Stimulated activated CD4-positive, alpha-beta T cell treated with anti-CD3 and anti-CD28 coated beads, Interleukin-12 subunit alpha, Interleukin-12 subunit beta, amount 100 ng/mL, for 24 hours (primary cell): ENCODE measurements at places on chromosomes 3 and 15.

DNA sequence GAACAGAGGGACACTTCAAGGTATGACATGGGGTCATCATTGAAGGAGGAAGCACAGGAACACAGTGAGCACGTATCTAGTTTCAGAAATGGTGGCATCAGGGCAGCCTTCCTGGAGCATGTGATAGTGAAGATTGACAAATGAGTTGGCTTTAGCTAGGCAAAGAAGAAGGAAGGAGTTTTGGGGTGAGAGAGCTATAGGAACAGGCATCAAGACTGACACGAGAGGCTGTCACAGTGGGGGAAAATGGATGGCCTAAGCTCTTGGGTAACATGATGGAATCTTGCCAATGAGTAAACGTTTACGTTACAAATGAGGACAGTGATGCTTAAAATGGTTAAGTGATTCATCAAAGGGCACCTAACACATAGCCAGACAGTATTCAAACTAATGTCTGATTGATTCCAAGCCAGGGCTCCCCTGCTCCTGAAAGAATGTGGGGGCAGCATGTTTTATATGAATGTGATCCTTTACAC lies 23.1 kb upstream of the GPR171 start:
- DNase-seq: no peak

- DNase-seq: no peak
Observed at GRCh38 chr3:34361921-34362320, 563.5 kb downstream of the PDCD6IP start.

DNA sequence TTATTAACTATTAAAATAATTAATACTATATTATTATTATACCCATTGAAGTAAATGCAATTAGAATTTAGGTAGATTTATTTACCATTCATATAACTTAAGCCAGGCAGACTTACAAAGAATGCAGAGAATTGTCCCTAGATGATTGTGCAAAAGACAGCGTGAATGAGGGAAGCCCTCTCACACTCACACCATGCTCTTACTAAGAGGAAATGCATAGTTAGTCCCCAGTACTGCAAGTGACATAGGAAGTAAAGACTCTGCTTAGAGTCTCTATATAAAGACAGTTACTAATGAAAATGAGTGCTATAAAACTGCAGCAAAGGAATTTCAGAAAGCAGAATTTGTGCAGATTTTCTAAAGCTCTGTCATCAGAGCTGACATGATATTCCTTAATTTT lies 270.4 kb downstream of the ZBBX start:
- DNase-seq: no peak

- no peak for DNase-seq
Observed at GRCh38 chr3:16888356-16888755, 3.6 kb downstream of the PLCL2 start.

- DNase-seq: no peak
Observed at GRCh38 chr3:188943591-188943990, 228.2 kb upstream of the TPRG1 start.

GRCh38 chr3:158167737-158168557 lies 58.1 kb downstream of the RSRC1 start:
- no peak for DNase-seq

GRCh38 chr3:149555927-149556326 lies 81.4 kb downstream of the TM4SF4 start:
- no peak for DNase-seq

DNA sequence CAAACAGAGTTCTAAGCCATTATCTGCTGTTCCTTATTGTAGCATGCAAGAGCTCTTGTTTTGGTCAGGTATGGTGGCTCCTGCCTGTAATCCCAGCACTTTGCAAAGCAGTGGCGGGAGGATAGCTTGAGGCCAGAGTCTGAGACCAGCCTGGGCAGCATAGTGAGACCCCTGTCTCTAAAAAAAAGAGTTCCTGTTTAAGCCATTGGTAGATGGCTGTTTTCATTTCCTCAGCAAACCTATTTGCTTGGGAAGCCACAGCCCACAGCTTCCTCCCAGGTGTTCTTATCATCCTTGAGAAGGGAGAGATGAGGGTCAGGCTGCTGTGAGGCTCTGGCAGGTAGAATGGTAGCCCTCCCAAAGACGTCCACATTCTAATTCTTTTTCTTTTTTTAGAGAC lies 24.4 kb upstream of the FAM81A start:
- DNase-seq: no peak

- DNase-seq: no peak
Observed at GRCh38 chr15:67479781-67480505, 41.0 kb upstream of the C15orf61 start.

GRCh38 chr3:171614318-171614921 lies 154.2 kb upstream of the TNIK start:
- DNase-seq: peak; percentile 8

DNA sequence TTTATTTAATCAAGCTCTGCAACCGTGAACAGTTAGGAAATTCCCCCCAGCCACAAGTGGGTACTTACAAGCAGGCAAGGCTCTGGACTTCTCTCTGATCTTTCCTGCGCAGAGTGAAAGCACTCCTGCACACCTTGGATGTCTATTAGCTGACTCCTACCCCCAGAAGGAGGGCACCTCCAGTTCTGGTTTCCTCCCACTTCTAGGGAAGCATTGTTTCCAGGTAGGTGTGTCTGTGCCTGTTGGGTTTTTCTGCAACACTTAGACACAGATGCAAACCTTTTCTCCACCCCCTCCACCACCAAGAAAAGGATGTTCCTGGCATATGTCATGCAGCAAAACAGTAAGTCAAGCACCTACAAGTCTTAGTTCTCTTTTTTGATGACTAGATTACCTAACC lies at the start of gene ZBED2:
Gene ZBED2 (minus strand): TSS at position 115 of the 400 bp plus-strand sequence. CDS start 1,145 bp downstream, outside the sequence.
- DNase-seq: no peak

DNA sequence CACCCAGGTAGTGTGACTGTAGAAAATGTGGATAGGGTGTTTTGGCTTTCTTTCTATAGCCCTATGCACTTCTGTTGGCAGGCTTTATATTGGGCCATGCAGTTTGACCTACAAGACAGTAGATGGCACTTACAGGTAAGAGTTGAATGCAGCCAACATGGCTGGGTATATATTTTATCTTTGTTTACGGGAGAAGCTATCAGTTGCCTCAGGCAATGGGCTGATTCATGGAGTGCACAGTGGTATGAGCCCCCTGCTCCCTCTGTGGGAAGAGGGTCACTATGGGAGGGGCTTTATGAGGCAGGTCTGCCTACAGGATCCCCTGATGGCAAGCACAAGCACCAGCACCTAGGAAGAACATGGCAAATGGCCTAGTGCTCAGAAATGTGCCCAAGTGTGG lies 301.2 kb upstream of the CDIN1 start:
- no peak for DNase-seq

- no peak for DNase-seq
Observed at GRCh38 chr3:25781145-25781757, 2.0 kb downstream of the NGLY1 start.

DNA sequence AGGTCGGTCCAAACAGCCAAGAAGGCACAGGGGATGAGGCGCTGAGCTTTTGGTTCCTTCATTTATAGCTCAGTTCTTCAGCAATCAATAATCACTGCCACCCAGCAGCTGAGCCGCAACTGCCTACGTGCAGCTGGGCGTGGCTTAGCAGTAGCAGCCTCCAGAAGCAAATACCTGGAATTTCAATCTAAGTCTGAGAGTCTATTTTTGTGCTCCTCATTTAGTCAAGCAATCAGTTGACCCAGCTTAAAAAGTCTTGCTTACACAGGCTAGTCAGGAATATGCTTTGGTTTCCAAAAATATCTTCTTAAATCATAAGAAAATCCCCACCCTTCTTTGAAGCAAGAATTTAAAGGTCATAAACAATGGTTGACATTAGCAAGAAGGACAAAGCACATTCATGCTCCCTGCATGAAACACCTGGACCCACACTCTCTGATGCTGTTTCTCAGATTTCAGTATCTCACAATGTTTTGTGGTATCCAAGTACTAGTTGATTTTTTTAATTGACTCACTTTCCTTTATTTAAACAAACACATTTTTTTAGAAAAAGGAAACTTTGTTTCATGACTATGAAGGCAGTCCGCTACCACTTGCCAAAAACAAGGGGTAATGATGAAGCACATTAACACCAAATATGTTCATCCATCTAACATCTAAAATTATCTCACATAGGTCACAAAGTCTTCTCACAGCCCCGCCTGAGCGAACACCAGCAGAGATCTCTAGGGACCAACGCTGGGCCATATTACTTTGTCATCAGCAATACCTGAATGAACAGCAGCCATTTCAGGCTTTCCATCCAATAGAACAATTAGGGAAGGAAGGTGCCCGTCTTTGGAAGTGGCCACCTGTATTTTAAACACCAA lies 106.1 kb downstream of the OXNAD1 start:
- no peak for DNase-seq

GRCh38 chr3:85007195-85008094 lies 48.7 kb downstream of the CADM2 start:
- DNase-seq: no peak

GRCh38 chr15:32718821-32719716 lies 1.3 kb downstream of the GREM1 start:
- DNase-seq: no peak

DNA sequence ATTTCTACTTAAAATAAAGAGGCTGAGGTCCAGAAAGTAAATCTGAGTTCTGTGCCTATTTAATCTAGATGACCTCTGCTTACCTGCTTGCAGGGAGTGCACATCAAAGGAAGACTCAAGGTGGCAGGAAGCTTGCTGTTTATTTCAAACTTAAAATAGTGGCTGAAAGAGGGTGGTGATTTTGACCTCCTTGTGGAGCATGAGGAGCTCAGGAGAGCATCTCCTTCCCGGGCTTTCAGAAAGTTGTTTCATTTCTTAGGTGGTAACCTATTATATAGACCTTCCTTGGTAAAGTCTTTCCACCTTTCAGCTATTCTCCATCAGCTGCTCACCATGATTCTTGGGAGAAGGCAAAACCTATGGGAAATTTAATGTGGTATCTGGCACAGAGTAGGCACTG lies 494 bp downstream of the GCSAM start:
- DNase-seq: no peak

DNA sequence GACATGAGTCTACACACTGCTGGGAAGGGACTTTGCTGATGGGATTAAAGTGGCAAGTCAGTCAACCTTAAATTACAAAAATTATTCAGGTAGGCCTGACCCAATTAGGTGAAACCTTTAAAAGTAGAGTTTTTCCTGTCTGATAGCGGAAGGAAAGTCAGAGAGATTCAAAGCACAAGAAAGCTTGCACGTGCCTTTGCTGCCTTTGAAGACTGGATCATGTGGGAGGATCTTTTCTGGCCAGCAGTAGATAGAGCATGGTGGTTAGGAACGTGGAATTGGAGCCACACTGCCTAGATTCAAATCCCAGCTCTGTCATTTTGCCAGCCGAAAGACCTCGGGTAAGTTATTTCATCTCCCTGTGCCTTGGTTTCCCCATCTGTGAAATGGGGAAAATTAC lies 265.8 kb upstream of the PROK2 start:
- no peak for DNase-seq

DNA sequence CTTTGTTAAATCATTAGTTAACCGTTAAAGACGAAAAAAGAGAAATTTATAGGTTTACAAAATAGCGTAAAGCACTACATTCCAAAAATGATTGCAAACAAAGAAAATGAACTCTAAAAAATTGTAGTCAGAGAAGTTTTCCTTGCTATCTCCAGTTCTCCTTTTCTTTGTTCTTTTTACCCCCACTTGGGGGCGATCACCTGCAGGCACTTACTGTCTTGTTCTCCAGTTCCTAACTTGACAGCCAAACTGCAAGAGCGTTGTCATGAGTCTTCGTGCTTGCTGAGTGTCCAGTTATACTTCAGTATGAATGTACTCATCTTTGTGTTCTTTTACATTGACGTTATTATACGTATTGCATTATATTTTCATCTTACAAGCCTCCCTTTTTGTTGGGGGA lies 54.5 kb downstream of the CHD2 start:
- DNase-seq: no peak

- DNase-seq: no peak
Observed at GRCh38 chr3:164460851-164461250, 617.4 kb downstream of the SI start.

- DNase-seq: no peak
Observed at GRCh38 chr15:40776537-40777141, 6.9 kb downstream of the C15orf62 start.

DNA sequence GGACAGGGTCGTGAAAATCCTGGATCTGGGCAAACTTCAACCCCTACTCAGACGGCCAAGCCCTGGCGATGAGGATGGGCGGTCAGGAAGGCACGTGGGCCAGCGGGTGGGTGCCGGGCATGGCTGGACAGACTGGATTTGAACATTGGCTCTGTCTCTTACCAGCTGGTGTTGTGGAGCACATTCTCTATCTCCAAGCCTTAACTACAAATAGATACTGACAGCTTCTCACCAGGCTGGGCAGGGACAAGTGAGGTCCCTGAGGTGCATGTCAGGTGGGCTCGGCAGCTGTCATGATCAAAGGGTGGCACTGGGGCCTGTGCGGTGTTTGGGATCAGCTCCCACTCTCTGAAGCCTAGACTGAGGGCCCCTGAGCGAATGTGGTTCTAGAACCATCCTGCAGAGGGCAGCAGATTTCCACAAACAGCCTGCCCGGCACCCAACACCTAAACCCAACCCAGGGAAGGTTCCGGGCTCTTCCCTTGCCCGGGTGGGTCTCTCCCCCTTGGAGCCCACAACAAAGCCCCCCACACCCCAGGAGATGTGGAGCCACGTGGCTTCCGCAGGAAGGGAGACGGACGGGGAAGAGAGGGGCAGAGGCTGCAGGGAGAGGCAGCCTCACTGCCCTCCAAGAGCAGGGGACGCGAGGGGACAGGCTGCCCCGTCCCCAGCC lies 58.4 kb downstream of the RGMA start:
- DNase-seq: peak; percentile 40

- DNase-seq: no peak
Observed at GRCh38 chr3:12073106-12073505, 68.9 kb downstream of the SYN2 start.

DNA sequence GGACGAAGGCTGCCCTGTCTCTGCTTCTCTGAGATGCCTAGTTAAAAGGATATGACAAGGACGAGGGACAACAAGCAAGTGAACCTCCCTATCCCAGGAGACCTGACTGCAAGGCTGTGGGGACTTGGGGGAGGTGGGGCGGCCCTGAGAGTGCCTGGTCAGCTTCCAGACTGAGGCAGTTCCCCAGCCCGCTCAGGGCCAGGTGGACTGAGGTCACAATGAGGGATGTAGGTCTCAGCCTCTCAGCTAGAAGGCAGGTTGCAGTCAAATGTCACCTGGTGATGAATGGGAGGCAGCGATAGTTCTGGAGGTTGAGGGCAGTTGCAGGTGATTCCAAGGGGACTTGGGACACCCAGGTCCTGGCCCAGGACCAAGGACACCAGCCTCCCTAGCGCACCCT lies 30.6 kb downstream of the TKT start:
- DNase-seq: no peak

- DNase-seq: peak; percentile 78
Observed at GRCh38 chr3:141011232-141011996, 39.7 kb upstream of the SPSB4 start.

GRCh38 chr15:56969265-56969895 lies 50.9 kb downstream of the TCF12 start:
- DNase-seq: no peak

DNA sequence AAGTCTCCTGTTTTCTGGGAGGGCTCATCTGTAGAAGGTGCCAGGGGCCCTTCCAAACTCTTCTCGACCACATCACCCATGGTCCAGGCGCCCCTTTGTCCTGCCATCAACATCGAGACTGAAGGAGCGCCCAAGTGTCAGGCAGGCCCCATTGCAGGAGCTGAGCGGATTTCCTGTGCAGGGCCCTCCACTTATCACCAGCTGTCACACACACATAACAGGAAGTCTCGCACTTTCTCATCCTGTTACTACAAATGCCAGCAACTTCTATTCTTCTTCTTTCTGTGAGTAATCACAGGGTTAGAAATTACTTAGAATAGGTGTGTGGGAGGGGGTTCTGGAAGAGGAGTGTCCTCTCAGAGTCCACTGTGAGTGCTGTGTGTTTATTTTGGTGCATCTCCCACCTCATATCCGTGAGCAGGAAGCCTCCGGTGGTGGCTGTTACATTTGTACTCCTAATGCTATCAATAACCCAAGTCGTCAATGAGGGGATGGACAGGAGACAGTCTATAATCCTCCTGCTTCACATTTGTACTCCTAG lies at the start of gene KLHL6:
Gene KLHL6 (minus strand): TSS at position 166 of the 541 bp plus-strand sequence. CDS start 53 bp downstream, at position 113.
- DNase-seq: peak; percentile 52
